Stimulated activated naive CD8-positive, alpha-beta T cell treated with anti-CD3 and anti-CD28 coated beads, Interleukin-15, amount 100 ng/mL, for 72 hours (primary cell): ENCODE measurements at places on chromosomes 1 and 21.

DNA sequence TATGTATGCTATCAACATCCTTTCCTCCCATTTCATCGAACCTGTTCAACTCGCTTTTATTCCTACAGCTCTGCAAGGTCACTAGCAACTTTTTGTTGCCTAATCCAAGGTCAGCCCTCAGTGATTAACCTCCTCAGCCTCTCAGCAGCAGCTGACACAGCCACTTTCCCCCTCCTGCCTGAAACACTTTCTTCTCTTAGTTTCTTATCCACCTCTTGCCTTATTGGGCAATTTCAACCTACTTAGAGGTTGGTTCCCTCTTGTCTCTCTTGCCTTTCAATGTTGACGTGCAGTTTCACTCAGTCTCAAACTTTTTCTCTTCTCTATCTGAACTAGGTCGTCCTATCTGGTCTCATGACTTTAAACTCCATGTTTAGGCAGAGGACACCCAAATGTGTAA is 156.3 kb downstream of the C1orf94 start:
- no peak for DNase-seq

DNA sequence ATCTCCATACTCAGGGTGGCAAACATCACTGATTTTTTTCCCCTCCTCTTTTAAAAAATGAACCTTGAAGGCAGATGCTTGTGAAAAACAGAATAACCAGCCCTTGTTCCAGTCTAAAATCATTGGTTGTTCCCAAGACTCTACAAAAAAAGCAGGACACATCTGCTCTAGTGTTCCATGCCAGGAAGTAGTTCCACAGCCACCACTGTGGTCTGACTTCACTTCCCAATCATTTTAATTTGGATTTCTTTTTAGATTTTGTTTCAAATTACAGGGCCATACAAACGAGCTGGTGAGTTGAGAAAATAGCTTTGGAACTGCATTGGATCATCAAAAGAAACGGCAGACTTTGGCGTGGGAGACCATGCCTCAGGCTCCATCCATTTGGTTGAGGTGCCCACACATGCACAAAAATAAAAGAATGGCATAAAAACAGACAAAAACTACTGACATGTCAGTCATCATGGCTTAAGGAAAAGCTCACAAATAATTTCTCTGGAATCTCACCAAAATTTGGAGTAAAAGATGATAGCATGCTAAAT is 210.0 kb downstream of the GABPA start:
- DNase-seq, result no peak

DNA sequence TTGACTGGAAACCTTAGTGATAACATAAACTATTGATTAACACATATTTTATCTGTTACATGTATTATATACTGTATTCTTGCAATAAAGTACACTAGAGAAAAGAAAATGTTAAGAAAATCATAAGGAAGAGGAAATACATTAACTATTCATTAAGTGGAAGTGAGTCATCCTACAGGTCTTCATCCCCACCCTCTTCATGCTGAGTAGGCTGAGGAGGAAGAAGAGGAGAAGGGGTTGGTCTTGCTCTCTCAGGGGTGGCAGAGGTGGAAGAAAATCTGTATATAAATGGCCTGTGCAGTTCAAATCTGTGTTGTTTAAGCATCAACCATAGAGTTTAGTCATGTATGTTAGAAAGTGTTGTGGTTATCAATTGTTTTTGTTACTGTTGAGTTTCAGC is 66.1 kb upstream of the CHODL start:
- no peak for DNase-seq

DNA sequence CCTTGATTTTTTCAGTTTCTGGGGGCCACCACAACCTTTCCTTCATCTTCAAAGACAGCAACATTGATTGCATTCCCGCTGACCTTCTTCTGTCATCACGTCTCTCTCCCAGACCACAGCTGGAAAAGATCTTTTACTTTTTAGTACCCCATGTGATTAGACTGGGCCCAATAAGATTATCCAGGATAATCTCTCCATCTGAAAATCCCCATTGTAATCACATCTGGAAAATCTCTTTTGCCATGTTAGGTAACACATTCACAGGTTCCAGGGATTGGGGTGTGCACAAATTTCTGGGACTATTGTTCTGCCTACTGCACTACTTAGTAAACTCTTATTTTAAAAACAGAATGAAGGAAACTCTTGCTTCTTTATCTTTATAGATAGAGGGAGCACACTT is 47.1 kb upstream of the INSL5 start:
- no peak for DNase-seq

DNA sequence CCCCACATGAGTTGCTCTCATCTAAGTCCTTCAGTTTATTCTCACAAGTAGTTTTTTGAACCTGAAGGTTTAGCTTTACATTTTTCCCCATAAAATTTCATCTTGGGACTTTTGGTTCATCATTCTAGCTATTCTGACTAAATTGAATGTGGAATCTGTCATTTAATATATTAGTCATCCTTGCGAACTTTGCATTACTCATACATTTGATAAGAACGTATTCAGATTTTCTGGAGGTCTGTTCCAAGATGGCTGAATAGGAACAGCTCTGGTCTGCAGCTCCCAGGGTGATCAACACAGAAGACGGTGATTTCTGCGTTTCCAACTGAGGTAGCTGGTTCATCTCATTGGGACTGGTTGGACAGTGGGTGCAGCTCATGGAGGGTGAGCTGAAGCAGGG is 59.8 kb upstream of the CSF1 start:
- DNase-seq, result no peak

DNA sequence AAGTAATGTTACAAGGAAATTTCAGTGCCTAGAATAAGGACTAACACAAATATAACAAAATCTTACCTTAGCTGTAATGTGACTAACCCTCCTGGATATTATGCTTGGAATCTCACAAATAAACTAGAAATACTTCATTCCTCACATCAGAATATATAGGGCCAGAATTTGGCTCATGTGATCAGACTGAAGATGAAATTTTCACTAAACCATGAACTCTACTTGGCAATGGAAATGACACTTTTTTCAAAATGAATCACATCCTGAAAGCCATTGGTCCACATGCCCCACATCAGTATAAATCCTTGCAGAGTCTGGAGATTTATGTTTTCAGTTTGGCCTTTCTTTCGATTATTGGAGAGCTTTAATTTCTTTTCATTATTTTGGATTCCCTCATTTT is 227.8 kb downstream of the NRIP1 start:
- no peak for DNase-seq

- no peak for DNase-seq
Measured at GRCh38 chr1:208053661-208054060, 142.7 kb upstream of the CD34 start.

DNA sequence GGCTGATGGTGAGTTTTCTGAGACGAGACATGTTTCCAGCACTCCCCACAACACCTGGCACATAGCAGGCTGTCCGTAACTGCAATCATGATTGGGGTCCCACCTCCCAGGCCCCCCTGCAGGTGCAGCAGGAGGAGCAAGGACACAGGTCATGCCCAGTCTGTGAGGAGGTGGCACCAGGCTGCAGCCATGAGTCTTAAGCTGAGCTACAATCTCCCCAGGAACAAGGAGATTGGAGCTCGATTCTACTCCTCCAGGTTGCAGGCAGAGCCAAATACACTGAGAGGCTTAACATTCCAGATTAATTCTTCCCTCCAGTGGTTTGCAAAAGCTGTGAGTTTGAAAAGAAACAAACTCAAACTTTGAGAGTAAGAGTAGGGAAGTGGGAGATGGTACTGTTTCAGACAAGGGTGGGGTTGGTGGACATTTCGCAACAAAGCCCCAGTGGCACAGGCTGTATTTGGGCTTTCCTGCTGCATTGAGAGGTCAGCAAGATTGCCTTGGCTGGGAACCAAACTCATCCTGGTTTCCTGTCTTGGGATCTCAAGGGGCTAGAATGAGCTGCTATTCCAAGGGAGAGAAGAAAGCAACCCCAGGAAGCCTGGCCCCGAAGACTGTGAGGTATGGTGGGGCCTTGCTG is 64.8 kb upstream of the GALNT2 start:
- no peak for DNase-seq

GRCh38 chr1:38045401-38046332 is 926 bp downstream of the POU3F1 start:
- DNase-seq, result no peak

DNA sequence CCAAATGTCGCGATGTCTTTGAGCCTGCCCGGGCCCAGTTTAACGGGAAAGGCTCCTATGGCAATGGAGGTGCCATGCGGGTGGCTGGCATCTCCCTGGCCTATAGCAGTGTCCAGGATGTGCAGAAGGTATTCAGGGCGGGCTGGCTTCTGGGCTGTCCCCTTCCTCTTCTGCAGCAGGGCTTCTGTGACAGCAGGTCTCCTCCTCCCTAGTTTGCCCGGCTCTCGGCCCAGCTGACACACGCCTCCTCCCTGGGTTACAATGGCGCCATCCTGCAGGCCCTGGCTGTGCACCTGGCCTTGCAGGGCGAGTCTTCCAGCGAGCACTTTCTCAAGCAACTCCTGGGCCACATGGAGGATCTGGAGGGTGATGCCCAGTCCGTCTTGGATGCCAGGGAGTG is 3.0 kb downstream of the ADPRS start:
- no peak for DNase-seq

DNA sequence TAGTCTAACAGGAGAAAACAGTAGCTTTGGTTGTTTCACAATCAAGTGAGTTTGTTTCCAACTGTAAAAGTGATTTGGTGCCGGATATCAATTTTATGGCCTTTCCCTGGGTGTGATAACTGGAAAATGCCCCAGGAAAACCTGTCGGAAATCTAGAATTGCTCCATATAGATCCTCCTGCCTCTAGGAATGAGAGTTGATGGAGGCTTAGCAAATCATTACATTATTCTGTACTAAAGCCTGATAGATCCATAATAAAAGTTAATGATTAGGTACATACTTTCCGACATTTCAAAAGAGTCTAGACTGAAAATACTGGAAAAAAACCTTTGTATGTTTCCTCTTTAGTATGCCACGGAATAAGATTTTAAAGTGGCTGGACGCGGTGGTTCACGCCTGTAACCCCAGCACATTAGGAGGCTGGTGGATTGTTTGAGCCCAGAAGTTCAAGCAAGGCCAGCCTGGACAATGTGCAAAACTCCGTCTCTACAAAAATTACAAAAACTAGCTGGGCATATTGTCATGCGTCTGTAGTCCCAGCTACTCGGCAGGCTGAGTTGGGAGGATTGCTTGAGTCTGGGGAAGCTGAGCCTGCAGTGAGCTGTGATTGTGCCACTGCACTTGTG is 70.0 kb upstream of the SLC45A1 start:
- no peak for DNase-seq

GRCh38 chr1:170864238-170864637 is 71.1 kb upstream of the MROH9 start:
- no peak for DNase-seq

GRCh38 chr1:183597656-183598347 is 7.5 kb upstream of the NCF2 start:
- no peak for DNase-seq

DNA sequence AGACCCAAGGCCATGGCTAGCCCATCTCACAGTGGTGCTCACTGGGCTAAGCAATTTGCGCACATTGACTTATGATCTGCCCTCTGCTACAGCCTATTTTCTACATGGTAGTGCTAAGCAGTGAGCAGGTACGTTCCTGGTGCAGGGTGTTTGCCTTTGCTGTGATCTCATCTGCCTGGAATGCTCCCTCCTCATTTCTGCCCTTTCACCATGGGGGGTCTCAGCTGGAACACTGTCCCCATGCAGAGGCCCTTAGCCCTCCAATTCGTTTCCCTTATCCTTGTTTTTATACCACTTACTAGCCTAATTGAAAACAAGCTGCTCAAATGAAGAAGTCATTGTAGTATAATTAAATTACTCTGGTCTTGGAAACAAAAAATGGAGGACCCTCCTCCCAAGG is 2.0 kb upstream of the B3GALT5 start:
- DNase-seq, result no peak

GRCh38 chr1:9853249-9853595 is 29.5 kb upstream of the CLSTN1 start:
- DNase-seq, result no peak
